ENCODE measurements at places on chromosomes 5 and 9.

DNA sequence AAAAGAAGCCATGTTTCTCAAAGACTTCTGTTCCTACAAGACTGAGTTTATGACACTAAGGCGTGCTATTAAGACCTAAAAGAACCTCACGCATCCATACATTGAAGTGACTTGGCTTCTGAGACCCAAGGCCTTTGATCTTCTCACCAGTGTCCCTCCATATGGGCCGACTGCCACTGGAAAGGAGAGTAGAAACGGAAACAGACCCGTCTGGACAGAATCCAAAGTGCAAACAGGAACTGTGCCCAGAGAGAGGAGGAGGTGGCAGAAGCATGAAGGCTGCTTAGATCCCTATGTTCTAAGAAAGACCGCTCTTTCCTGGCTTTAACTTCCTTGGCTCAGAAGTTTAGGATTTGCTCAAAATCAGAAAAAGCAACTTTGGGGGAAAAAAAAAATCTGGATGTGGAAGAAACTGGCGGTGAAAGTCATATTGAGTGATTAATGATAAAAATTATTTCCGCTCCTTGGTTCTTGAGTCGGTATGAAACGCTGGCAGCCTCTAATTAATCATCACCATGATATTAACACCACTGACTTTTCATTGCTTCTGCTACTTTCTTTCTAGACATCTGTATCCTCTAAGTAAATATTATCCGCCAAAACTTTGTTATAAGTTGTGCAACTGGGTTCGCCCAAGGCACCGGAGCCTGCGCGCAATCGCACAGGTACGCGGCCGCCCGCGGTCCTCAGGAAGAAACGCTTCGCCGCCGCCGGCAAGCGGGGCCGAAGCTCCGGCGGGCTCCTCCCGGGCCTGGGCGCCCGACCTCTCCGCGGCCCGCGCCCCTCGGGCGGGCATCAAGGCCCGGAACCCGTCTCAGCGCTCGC is 726 bp downstream of the DAP start:
- DNase-seq, result peak; percentile 28

- peak; percentile 42 for DNase-seq
Observed at GRCh38 chr5:14399054-14399692, 182.4 kb upstream of the OTULINL start.

DNA sequence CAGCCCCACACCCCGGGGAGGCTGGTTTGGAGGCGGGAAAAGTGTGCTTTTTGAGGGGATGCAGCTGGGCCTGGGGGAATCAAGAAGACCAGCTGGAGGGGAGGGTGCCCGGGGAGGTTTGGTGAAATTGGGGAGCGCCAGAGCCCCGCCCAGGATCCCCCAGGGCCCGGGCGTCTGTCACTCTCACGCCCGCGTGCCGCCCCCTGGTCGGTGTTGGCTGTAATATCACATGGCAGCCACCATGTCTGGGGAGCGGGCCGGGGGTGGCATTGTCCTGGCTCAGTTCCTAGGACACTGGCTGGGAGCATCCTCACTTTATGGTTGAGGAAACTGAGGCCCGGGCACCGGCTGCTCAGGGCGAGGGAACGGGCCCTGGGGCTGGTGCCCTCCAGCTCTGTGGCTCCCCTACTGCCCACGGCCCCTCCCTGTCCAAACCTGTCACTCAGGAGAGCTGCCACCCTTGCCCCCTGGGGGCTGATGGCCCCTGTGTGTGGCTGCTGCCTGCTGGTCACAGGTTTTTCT is 27.5 kb downstream of the ASS1 start:
- no peak for DNase-seq

DNA sequence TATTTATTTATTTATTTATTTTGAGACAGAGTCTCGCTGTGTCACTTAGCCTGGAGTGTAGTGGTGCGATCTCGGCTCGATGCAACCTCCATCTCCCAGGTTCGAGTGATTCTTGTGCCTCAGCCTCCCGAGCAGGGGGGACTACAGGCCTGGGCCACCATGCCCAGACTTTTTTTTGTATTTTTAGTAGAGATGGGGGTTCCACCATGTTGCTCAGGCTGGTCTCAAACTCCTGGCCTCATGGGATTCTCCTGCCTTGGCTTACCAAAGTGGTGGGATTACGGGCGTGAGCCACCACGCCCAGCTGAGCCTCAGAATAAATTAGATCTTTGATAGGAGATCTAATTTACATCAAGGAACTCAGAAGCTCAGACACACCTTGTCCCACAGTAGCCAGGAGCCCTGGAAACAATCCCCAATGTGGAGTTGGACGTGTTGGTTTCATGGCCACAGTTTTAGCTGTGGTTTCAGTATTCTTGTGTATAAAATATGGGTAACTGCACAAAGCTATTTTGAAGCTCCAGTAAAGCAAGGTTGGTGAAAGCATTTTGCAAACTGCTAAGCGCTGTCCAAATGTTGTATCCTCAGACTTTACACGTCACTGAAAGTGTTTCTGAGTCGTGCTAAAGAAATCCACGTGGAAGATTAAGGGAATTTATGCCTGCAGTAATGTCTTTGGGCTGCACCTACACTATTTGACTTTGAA is 3.0 kb upstream of the HNRNPAB start:
- no peak for DNase-seq

GRCh38 chr5:150411245-150411979 is 1.3 kb downstream of the CD74 start:
- DNase-seq, result no peak

DNA sequence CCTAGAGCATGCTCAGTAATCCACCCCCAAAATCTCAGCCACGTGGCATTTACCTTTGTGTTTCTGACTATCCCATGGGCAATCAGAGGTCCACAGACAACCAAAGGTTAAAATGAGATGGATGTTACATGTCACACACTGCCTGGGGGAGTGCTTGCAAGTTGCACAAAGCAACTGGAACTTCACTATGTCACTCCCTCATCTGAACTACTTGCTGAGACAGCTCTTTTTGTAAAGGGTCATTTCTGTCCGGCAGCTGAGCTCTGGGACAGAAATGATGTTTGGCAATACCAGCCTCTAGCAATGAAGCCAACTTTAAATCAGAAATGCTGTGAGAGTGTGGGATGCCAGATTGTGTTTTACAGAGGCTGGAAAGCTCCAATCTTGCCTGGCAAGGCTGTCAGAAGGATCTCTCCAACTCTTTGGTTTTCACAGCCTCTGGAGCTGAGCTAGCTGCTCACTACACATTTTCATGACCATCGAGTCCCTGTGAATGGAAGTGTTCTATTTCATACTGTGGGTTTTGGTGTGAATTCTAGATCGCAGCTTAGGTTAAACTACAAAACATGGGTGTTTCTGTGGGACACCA is 66.3 kb upstream of the TMEM215 start:
- DNase-seq, result no peak

DNA sequence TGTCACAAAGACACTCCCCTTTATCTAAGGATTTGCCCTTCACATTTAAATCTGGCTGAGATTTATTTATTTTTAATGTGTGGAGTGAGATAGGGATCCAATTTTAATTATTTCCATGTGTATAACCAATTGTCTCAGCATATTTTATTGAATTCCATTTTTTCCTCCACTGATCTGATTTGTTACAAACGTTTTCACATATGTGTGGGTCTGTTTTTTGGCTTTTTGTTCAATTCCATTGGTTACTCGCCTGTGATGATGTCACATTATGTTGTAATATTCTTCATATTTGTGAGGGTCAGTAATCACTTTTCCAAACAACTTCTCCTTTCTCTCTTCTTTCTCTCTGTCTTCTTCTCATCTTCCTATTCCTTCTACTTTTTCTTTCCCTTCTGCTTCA is 278.3 kb upstream of the RFX3 start:
- no peak for DNase-seq

- DNase-seq, result no peak
Observed at GRCh38 chr9:91034976-91035824, 233.6 kb downstream of the SYK start.

DNA sequence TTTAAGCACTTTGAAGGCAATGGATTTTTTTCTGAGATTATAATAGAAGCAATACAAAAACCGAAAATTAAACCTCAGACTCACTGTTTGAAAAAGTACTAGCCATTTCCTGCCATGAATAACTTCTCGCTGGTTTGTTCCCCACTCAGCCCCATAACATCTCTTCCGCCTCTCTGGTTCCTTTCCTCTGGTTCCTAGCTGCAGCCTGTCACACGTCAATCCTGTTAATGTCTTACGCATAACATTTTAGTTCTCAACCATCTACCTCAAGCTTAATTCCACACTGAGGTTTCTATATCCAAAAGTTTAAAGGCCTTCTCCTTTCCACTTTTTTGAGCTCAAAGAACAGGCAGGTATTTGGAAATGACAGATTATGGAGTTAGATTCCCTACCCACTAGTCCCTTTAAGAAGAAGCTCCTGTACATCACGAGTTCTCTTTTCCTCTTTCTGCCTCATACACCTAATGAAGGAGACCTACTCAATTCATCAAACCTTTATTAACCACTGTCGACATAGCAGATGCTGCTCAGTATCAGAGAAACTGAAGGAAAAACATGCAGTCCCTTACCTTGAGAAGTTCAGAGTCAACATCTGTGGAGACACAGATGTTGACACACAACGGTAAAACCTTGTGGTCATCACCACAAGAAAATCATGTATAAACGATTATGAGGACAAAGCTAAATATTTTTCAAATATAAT is 243.0 kb upstream of the PTGER4 start:
- peak; percentile 40 for DNase-seq

DNA sequence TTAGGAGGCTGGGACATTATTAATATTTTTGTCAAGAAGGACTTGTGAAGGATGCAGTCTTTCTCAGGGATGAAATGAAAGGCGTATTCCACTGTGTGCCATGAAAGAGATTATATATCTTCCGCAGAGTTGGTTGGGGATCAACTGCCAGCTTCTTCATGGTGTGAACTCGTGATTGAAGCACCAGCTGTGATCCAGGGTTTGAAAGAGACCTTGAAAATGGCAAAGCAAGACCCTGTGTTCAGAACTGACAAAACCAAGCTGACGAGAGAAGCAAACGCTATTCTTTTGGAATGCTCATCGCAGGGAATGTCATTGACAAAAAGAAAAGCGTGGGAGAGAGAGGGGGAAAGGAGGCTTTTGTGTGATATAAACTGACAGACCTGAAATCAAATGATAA is 263.9 kb upstream of the ZNF608 start:
- DNase-seq, result no peak

- DNase-seq, result no peak
Observed at GRCh38 chr5:132566657-132567056, 9.9 kb downstream of the RAD50 start.

GRCh38 chr5:95382801-95383200 is 8.4 kb upstream of the FAM81B start:
- no peak for DNase-seq

DNA sequence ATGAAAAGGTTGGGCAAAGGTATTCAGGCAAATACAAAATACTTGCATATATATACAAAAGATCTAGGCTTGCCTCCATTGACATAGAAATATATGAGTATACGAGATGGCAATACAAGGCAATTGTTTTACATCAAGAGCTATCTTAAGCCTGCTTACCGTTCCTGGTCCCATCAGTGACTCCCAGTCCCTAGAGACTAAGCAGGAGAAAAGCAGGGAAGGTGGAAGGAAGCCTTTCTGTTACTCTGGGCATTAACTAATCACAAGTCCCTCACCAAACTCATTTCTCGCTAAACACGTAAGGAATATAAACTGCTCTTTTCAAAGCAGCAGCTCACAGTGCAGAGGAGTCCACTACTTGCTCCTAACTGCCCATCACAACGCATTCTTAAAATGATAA is 125.2 kb downstream of the ZNF608 start:
- no peak for DNase-seq

GRCh38 chr5:137856916-137857862 is 10.5 kb upstream of the MYOT start:
- peak; percentile 7 for DNase-seq

GRCh38 chr5:123701511-123702200 is 189.7 kb downstream of the CSNK1G3 start:
- DNase-seq, result no peak

DNA sequence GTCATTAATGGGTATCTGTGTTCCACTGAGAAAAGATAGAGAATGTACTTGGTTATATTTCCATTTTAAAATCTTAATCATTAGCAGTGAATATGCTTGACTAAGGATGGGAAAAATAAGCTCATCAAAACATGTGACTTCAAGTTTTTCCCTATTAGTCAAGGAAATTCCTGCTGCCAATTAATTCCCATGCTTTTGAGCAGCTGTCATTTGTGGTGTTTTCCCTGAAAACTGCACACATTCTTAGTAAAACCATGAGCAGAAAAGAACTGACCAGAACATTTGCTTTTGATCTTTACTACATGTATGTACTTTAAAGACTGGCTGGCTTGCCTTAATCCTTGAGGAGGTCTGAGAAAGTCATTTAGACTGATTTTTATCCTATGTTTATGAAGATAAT is 75.2 kb downstream of the AOPEP start:
- DNase-seq, result no peak

GRCh38 chr5:137431051-137431450 is 68.1 kb downstream of the SPOCK1 start:
- no peak for DNase-seq

GRCh38 chr9:76634356-76635054 is 129.7 kb upstream of the PCA3 start:
- DNase-seq, result no peak

GRCh38 chr9:127566351-127567001 is 45.6 kb upstream of the STXBP1 start:
- DNase-seq, result no peak

GRCh38 chr9:20726144-20726543 is 42.1 kb downstream of the FOCAD start:
- no peak for DNase-seq

DNA sequence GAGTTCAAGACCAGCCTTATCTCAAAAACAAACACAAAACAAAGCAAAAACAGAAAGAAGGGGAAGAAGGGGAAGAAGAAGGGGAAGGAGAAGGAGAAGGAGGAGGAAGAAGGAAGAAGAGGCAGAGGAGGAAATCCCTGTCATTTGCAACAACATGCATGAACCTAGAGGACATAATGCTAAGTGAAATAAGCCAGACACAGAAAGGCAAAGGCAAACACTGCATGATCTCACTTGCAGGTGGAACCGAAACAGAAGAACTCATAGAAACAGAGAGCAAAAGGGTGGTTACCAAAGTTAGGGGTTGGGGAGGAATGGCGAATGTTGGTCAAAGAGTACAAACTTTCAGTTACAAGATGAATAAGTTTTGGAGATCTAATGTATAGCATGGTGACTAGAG is 135.4 kb downstream of the UGCG start:
- no peak for DNase-seq

GRCh38 chr9:86764221-86764624 is 183.1 kb downstream of the GAS1 start:
- DNase-seq, result no peak

- DNase-seq, result no peak
Observed at GRCh38 chr5:117551236-117551635, 976.6 kb upstream of the SEMA6A start.

- DNase-seq, result no peak
Observed at GRCh38 chr5:135608361-135608760, 29.6 kb upstream of the CXCL14 start.

GRCh38 chr5:142295084-142295758 is 29.6 kb downstream of the SPRY4 start:
- DNase-seq, result no peak

DNA sequence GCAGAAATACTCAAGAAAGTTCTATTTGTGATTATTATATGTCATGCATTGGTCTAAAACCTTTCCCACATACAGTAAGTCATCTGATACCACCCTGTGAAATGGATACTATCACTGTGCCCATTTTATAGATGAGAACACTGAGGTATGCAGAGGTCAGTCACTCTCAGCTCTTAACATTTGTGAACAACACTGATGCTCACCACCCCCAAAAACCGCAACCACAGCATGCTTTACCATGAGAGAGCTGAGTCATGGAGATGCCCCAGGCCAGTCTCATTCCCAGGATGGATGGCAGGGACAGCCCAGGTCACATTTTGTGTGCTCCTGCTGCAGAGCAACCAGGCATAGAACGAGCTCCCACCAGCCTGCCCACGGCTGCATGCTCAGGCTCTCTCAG is 53.5 kb upstream of the IRX1 start:
- no peak for DNase-seq

All from GM20000 (cell line).